Naive thymus-derived CD8-positive, alpha-beta T cell (primary cell): ENCODE measurements at places on chromosomes 2 and 18.
A peak's percentile ranks its signal among the peaks of the same experiment; 100 is the strongest.

DNA sequence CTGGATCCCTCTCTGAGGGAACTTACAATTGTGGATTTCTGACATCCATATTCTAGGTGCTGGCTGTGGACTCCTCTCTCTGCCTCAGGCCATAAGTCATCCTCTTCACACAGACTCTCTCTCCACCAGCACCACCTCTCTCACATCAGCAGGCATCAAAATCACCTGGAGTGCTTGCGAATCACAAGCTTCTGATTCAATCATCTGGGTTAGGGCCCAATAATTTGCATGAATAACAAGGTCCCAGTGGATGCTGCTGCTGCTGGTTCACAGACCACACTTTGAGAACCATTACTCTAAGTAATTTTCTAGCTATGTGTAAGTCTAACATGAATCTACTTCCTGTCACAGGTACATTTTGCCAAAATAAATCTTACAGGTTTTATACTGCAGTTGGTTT, 214.9 kb downstream of the DSEL start:
- H3K27ac ChIP-seq = peak overlapping the region; percentile 90
- H3K4me1 ChIP-seq = peaks cover 15% of the 10 kb centered on the region
- no peaks in the 10 kb centered on the region for H3K27me3 ChIP-seq
- DNase-seq = peak; percentile 1
- H3K4me3 ChIP-seq = peak overlapping the region; percentile 76
- H3K36me3 ChIP-seq = peaks cover 2% of the 10 kb centered on the region

- no peak for DNase-seq
- no peak overlapping the region for H3K27ac ChIP-seq
- H3K27me3 ChIP-seq = no peaks in the 10 kb centered on the region
- peaks cover 6% of the 10 kb centered on the region for H3K36me3 ChIP-seq
- no peaks in the 10 kb centered on the region for H3K4me1 ChIP-seq
- H3K4me3 ChIP-seq = no peak overlapping the region
These were observed 38.8 kb downstream of the RTTN start for GRCh38 chr18:70166668-70167067.

DNA sequence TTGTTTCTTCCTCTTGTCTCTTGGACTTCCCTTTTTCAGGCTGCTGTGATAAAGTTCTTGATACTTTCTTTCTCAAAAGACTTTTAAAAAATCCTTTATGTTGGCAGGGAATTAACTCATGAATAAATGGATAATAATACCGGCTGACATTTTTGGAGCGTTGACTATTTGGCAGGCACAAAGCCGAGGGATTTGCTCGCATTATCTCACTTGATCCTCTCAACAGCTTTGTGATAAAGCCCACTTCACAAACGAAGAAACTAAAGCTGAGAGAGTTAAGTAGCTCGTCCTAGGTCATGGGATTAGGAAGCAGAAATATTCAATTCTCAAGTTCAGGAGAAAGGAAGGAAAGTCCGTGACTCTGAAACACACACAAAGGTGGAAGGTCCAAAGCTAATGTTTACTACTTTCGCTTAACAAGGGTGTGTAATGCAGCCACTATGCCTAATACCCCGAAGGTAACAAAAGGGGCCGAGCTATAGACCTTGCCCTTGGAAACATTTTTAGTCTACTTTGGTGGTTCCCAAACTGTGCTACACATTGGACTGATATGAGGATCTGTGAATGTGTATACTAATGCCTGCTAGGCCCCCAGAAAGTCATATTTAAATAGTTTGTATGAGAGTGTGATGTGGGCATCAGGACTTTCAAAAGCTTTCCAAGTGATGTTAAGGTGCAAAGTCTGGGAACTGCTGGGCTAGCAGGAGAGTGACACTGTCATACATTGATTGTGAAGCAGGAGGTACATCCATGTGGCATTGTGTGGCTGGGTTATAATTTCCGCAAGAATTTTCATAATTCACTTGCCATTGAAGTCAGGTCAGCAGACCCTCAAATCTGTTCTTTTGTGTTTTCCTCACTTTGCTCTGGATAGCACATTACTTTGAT, 508.4 kb downstream of the PLCL1 start:
- H3K36me3 ChIP-seq = no peaks in the 10 kb centered on the region
- H3K4me3 ChIP-seq = no peak overlapping the region
- no peak for DNase-seq

GRCh38 chr18:58527952-58528287, 101.0 kb downstream of the ALPK2 start:
- H3K4me3 ChIP-seq = no peak overlapping the region
- no peaks in the 10 kb centered on the region for H3K36me3 ChIP-seq
- H3K4me1 ChIP-seq = peaks cover 10% of the 10 kb centered on the region
- H3K27me3 ChIP-seq = no peaks in the 10 kb centered on the region
- no peak overlapping the region for H3K27ac ChIP-seq

GRCh38 chr18:74331404-74331803, 15.8 kb downstream of the C18orf63 start:
- H3K27ac ChIP-seq = no peak overlapping the region
- H3K36me3 ChIP-seq = no peaks in the 10 kb centered on the region
- no peak overlapping the region for H3K4me3 ChIP-seq
- H3K27me3 ChIP-seq = peaks cover 7% of the 10 kb centered on the region

DNA sequence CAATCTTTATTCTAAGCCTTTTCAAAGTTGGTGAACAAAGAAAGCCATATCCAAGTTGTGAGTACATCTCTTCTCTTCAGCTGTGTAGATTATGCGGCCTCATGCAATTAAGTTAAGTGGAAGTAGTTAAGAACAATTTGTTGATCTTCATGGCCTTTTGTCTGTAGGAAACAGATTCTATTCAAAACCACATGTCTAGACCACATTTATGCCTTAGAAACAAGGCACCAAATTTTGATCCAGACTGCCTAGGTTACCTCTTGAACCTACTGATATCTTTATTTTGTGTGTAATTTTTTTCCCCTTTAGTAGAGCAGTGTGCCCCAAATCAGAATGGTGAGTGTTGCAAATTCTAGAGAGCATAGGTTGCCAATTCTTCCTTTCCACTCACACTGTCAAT, 101.6 kb upstream of the CERS6 start:
- H3K27me3 ChIP-seq = no peaks in the 10 kb centered on the region
- peak overlapping the region; percentile 0 for H3K4me3 ChIP-seq
- H3K4me1 ChIP-seq = peaks cover 35% of the 10 kb centered on the region
- H3K36me3 ChIP-seq = no peaks in the 10 kb centered on the region

DNA sequence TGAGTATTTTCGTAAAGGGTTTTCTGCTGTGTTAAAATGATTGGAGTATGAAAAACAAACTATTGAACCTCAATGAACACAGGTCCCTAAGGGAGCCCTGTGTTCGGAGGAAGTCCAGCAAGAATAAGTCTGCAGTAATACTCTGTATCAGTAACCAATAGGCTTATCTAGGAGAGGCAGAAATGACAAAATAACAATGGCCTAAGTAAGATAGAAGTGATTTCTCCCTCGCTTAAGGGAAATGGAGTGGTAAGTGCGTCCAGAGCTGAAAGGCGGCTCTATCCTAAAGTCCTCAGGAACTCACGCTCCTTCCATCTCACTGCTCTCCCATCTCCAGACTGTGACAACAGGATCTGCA, 29.3 kb upstream of the MFSD6 start:
- no peak overlapping the region for H3K4me3 ChIP-seq
- DNase-seq = no peak
- no peaks in the 10 kb centered on the region for H3K36me3 ChIP-seq

GRCh38 chr18:70197844-70198243, 7.6 kb downstream of the RTTN start:
- no peaks in the 10 kb centered on the region for H3K27me3 ChIP-seq
- H3K4me1 ChIP-seq = peaks cover 3% of the 10 kb centered on the region
- no peak for DNase-seq
- peaks cover 89% of the 10 kb centered on the region for H3K36me3 ChIP-seq

DNA sequence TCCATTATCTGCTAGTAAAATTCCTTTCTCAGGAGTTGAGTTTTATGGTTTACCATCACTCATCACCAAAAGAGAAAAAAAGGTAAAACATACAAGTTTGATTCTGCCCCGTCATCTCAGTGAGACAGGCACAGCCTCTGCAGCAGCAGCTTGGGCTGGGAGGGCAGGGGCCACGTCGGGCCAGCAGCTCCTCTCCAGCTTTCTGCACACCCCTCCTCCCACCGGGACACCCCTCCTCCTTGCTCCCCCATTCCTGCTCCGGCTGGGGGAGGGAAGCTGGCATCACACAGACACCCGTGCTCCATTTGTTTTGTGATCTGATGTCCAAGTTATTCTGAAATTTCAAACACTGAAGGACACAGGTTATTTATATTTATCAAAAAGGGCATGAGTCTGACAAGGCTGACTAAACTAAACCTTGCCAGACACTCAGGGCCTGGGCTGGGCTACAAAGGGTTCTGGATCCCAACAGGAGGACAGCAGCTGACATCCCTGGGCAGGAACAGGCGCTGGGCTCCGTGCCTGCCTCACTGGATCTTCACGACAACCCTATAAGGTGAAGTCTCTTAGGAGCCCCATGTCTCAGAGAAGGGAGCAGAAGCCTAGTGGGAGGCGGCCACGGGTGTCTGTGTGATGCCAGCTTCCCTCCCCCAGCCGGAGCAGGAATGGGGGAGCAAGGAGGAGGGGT, 71.4 kb downstream of the HDAC4 start:
- H3K4me1 ChIP-seq = peaks cover 60% of the 10 kb centered on the region
- DNase-seq = no peak
- H3K36me3 ChIP-seq = no peaks in the 10 kb centered on the region
- no peaks in the 10 kb centered on the region for H3K27me3 ChIP-seq

DNA sequence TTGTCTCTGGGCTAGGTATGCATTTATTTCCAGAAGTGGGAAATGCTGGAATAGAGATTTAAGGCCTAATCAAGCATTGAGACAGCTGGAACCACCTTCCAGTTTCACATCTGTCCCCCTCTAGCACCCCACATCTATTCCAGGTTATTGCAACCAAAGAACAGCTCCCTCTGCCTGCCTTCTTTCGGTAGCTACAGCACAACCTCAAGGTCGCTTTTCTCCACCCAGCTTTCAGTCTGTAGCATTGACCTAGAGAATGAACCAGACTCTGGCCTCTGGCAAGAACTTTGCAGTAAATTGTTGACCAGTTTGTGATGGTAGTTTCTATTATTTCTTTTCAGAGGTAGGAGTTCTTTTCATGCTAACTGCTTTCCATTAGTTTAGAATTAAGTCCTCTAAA, 484.2 kb downstream of the DLGAP1 start:
- H3K36me3 ChIP-seq = no peaks in the 10 kb centered on the region
- no peak for DNase-seq
- H3K4me1 ChIP-seq = no peaks in the 10 kb centered on the region
- peaks cover 2% of the 10 kb centered on the region for H3K27me3 ChIP-seq

GRCh38 chr2:229539628-229540027, 174.7 kb downstream of the DNER start:
- no peak for DNase-seq
- H3K27ac ChIP-seq = no peak overlapping the region
- H3K4me3 ChIP-seq = no peak overlapping the region
- H3K4me1 ChIP-seq = no peaks in the 10 kb centered on the region
- H3K36me3 ChIP-seq = no peaks in the 10 kb centered on the region

- no peaks in the 10 kb centered on the region for H3K27me3 ChIP-seq
- H3K4me3 ChIP-seq = no peak overlapping the region
- no peaks in the 10 kb centered on the region for H3K36me3 ChIP-seq
- no peak for DNase-seq
- no peaks in the 10 kb centered on the region for H3K4me1 ChIP-seq
- no peak overlapping the region for H3K27ac ChIP-seq
These were observed 140.4 kb downstream of the KCTD1 start for GRCh38 chr18:26407736-26408601.

GRCh38 chr2:10382354-10383061, 65.6 kb downstream of the ODC1 start:
- peak overlapping the region; percentile 76 for H3K4me3 ChIP-seq
- peaks cover 96% of the 10 kb centered on the region for H3K4me1 ChIP-seq
- H3K27me3 ChIP-seq = no peaks in the 10 kb centered on the region
- peak overlapping the region; percentile 96 for H3K27ac ChIP-seq
- DNase-seq = peak; percentile 40
- H3K36me3 ChIP-seq = no peaks in the 10 kb centered on the region

- H3K27me3 ChIP-seq = no peaks in the 10 kb centered on the region
- H3K27ac ChIP-seq = no peak overlapping the region
- DNase-seq = no peak
- H3K36me3 ChIP-seq = no peaks in the 10 kb centered on the region
- no peaks in the 10 kb centered on the region for H3K4me1 ChIP-seq
- H3K4me3 ChIP-seq = no peak overlapping the region
These were observed 126.3 kb downstream of the ARHGAP28 start for GRCh38 chr18:6855767-6856166.

DNA sequence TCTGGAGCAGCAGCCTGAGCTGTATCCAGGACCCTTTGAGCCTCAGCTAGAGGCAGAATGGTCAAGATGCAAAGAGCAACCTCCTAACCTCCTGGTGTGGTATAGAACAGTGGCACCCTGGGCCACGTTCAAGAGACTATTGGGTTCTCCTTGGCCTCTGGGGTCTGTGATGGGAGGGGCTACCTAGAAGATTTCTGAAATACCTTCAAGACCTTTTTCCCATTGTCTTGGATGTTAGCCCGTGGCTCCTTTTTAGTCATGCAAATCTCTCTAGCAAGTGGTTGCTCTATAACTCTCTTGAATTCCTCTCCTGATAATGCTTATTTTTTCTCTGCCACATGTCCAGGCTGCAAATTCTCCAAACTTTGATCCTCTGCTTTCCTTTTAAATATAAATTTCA, 106.3 kb upstream of the SULT1C3 start:
- no peaks in the 10 kb centered on the region for H3K27me3 ChIP-seq
- H3K36me3 ChIP-seq = no peaks in the 10 kb centered on the region
- no peak overlapping the region for H3K27ac ChIP-seq
- DNase-seq = no peak
- no peaks in the 10 kb centered on the region for H3K4me1 ChIP-seq

GRCh38 chr18:9287036-9287435, 47.5 kb upstream of the TWSG1 start:
- no peak overlapping the region for H3K27ac ChIP-seq
- no peaks in the 10 kb centered on the region for H3K4me1 ChIP-seq
- no peak for DNase-seq
- no peaks in the 10 kb centered on the region for H3K27me3 ChIP-seq
- H3K4me3 ChIP-seq = no peak overlapping the region

- H3K4me3 ChIP-seq = no peak overlapping the region
- no peak for DNase-seq
- H3K27ac ChIP-seq = no peak overlapping the region
- no peaks in the 10 kb centered on the region for H3K4me1 ChIP-seq
These were observed 78.3 kb upstream of the FZD5 start for GRCh38 chr2:207847807-207848544.

- peaks cover 46% of the 10 kb centered on the region for H3K4me1 ChIP-seq
- peak overlapping the region; percentile 88 for H3K27ac ChIP-seq
These were observed 12.8 kb downstream of the SNED1 start for GRCh38 chr2:241011296-241011600.

- no peaks in the 10 kb centered on the region for H3K27me3 ChIP-seq
- H3K36me3 ChIP-seq = peaks cover 5% of the 10 kb centered on the region
- H3K4me3 ChIP-seq = no peak overlapping the region
- peaks cover 14% of the 10 kb centered on the region for H3K4me1 ChIP-seq
- no peak overlapping the region for H3K27ac ChIP-seq
These were observed 24.7 kb downstream of the HS6ST1 start for GRCh38 chr2:128293870-128294455.
